ENCODE measurements at places on chromosomes 5 and 9. TPM values are rescaled to one million over a fixed set of nuclear protein-coding genes. Genes with fewer than 3 reads are reported as not detected.

Gene DPYSL3
- 23.9 TPM for total RNA-seq

Gene CTSV
- total RNA-seq = 5.4 TPM

Gene PGM5
- 6.1 TPM for total RNA-seq

Gene SLIT3
- total RNA-seq = 6.1 TPM

Gene SLC36A2
- total RNA-seq = not detected

Gene MYMK
- not detected for total RNA-seq

Gene SPINK7
- not detected for total RNA-seq

Gene SPATA31C1
- not detected for total RNA-seq

- no peak for DNase-seq
Measured at GRCh38 chr5:145510769-145511168, 324.4 kb downstream of the PRELID2 start.

GRCh38 chr5:34930870-34931269 is 1.5 kb downstream of the DNAJC21 start:
- DNase-seq = no peak

DNA sequence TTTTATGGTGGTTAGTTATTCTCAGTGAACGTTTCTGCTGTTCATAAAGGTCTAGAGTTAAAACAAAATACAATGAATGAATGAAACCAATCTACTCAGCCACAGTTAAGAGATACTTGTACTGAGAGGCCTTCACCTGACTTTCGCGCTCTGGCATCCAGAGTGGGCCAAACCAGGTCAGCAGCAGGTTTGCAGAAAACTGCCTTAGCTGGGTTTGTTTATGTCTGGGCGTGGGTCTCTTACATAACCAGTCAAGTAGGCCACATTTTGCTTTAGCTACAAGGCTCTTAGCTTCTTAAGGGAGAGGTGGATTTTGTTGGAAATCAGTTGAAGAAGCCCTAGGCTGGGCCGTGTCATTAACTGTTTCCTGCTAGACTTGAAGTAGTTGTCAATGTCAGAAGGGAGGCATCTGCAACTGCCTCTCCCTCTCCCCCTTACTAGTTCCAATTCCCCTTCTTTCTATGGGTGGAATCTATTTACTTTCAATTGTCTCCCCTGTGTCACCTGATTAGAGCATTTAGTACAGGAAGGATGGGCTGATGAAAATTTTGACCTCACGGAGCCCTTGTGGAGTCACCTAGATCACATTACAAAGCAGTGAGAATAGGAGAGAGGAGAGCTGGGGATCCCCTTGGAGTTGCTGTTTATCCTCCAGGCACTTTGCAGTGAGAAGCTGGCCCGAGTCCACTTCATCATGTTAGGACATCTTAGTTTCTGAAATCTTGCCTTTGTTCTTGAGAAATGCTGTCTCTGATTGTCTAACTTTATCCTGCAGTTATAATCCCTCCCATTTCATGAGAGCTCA is 200.5 kb downstream of the ARHGEF28 start:
- DNase-seq = no peak

- DNase-seq = no peak
Measured at GRCh38 chr5:125491986-125492492, 745.6 kb upstream of the ZNF608 start.

GRCh38 chr9:129749575-129749974 is 3.3 kb downstream of the PTGES start:
- no peak for DNase-seq

DNA sequence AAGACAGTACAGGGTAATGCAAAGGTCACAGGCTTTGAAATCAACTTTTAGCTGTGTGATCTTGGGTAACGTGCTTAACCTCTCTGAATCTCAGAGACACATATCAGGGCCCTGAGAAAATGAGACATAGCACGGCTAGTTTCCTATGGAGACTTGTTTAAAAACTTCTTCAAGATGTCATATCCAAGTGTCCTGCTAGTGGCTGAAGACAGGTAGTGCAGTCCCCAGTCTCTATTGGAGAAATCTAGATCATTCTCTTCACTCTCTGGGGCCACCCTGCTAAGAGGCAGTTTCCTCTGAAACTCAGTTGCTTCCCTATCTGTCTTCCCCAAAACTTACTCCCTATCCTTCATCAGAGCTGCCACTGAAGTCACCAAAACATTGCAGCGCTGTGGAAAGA is 30.3 kb upstream of the GRXCR2 start:
- DNase-seq = no peak

- no peak for DNase-seq
Measured at GRCh38 chr9:136346927-136347465, 16.5 kb downstream of the DNLZ start.

DNA sequence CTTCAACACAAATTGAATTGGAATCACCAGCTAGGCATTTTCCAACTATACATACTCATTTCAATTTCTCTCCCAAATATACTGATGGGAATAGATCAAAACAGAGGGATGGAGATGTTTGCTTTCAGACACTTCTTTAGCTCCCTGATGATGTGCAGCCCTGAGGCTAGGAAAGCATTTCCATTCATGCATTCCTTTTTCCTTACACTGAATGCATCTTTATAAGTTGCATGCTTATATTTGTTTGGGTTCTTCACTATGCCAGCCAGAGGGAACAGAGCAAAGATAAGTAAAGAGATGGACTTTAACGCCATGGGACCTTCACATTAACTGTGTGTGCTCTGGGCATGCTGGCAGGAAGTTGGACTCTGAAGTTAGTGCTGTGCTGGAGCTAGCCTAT is 696.5 kb upstream of the CDH9 start:
- DNase-seq = no peak

DNA sequence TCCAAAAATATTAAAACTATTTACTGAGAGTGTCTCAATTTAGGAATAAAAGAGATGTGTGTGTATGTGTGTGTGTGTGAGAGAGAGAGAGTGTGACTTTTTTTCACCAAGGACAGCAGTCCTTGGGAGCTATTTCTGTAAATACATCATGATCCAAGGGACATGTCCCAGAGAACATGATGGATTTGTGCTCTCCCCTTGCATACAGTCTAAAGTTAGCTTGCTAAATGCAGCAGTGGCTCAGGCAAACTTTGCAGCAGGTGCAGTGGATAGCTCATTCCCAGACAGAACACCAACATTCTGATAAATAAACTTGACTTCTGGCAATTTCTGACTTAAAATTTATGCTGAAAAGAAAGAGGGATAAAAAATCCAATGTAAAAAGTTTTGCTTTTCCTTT is 55.4 kb upstream of the SGCD start:
- DNase-seq = no peak

DNA sequence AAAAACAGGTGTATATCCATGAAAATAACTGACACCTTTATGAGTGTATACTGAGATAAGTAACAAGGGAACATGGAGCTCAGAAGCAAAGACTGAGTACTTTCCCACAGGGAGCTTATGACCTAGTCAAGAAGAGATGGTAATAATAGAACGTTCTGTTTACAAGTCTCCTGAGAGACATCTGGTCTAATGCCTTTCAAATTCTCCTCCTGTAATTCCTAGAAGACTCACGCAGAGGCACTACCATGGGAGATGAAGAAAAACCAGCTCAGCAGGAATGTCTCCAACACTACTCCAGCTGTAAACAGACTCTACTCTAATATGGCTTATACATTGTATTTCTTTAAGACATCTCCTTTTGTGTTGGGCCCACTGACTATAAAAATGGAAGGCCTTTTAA is 503.6 kb upstream of the TUSC1 start:
- DNase-seq = no peak

DNA sequence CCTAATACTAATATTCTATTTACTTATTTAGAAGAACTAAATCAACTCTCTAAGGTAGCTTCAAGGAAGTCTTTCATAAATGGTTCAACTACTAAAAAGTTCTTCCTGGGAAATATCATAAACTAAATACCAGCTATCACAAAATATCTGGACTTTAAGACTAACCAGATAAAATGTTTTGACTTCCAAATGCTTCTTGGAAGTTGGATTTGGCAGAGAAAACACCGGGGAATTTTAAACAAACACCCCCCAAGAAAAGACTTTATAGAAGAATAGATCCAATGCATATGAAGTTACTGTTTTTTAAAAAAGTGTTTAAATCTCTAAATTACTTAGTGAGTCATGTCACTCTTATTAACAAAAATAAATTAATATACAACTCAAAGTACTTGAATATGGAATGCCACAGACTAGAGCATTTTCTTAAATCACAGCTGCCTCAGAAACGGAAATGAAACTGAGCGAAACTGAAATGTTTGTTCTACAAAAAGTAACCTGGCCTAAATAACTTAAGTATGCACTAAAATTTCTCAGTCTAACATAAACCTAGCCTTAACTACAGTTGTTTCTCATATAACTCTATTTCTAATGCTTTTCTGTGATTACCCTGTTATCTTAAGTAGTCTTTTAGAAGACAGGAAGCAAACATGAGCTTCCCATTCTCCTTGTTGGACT is 6.8 kb downstream of the ABCA1 start:
- DNase-seq = no peak

- DNase-seq = no peak
Measured at GRCh38 chr5:120848883-120849282, 384.8 kb downstream of the PRR16 start.

GRCh38 chr5:160555971-160556631 is 134.4 kb downstream of the PTTG1 start:
- DNase-seq = peak; percentile 28

- DNase-seq = peak; percentile 11
Measured at GRCh38 chr5:96199713-96200183, 233.3 kb downstream of the PCSK1 start.

DNA sequence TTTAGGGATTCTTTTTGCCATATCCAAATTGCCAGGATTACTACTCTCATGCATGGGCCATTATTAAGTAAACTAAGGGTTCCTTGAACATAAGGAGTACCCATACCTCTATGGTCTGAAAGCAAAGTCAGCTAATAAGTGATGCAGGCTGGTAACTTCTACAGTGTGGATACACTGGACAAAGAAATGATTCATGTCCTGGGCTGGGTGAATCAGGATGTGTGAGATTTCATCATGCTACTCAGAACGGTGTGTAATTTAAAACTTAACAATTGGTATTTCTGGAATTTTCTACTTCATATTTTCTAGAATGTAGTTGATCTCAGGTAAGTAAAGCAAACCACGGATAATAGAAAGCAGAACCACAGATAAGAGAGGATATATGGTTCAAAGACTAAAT is 428.8 kb downstream of the CHSY3 start:
- DNase-seq = no peak

- no peak for DNase-seq
Measured at GRCh38 chr9:127215268-127216209, 49.0 kb upstream of the GARNL3 start.

DNA sequence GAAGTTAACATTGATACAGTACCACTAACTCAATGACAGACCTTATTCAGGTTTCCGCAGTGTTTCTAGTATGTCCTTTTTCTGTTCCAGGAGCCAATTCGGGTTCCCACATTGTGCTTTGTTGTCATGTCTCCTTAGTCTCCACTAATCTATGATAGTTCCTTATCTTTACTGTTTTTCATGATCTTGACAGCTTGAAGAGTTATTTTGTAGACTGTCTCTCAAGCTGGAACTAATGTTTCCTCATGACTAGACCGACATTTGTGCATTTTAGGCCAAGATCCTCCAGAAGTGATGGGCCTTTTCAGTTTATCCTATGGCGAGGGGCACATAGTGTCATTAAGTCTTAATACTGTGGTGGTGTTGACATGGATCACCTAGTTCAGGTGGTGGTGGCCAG is 104.2 kb downstream of the MACROH2A1 start:
- DNase-seq = no peak

DNA sequence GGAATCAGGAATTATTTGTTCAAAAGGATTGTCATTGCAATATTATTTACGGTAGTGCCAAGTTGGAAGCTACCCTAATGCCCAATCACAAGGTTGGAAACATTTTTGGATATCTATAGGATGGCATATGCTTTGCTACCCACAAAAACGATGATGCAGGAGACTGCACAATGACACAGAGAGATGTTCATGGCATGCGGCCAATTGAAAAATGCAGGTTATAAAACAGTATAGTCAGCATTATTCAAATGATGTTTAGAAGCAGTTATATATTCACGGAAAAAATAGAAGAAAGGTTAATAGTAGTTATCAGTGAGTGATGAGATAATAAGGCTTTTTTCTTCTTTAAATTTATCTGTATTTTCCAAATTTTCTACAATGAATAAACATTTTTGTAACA is 5.9 kb upstream of the ACSL6 start:
- no peak for DNase-seq

- DNase-seq = no peak
Measured at GRCh38 chr5:95870105-95870672, 47.7 kb upstream of the GLRX start.

GRCh38 chr5:8694545-8694944 is 825.6 kb downstream of the MTRR start:
- DNase-seq = no peak

GRCh38 chr9:134787601-134788531 is 92.7 kb upstream of the FCN2 start:
- DNase-seq = no peak

GRCh38 chr5:176716320-176716719 is 69.0 kb downstream of the TSPAN17 start:
- no peak for DNase-seq

DNA sequence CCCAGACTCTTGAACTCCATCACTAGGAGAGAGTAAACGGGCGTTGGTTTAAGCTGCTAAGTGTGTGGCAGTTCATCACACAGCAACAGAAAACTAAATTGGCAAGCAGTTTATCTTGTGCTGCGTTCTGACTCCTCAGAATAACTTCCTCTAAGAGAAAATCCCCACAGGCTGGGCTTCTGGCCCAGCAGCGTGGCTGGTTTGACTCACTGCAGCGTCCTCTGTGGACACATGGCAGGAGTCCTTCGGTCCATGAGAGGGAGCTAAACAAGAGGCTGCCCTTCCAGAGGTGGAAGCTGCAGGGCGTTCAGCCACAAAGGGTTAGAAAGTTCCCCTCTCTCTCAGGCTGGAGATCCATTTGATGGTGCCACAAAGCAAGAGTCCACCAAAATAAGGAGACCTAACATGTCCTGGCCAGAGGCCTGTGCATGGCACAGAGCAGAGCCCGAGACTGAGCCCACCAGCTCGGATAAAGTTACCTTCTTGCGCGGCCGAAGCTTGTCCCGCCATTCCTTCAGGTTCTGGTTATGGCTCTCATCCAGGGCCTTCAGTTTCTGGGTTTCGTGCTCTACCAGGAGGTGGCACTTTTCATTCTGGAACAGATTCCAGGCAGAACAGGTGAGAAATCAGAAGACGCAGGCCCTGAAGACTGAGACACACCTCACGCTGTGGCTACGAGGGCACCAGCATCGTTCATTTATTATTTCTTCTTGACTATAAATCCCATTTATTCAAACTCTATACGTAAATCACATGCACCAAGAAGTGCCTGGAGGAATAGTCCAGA is 46.2 kb upstream of the FBXW11 start:
- DNase-seq = peak; percentile 36

All from left colon (tissue), 2 donors.